ENCODE measurements at places on chromosomes 13 and 19.

GRCh38 chr19:30361721-30362120 lies 10.5 kb upstream of the ZNF536 start:
- no peak for DNase-seq

DNA sequence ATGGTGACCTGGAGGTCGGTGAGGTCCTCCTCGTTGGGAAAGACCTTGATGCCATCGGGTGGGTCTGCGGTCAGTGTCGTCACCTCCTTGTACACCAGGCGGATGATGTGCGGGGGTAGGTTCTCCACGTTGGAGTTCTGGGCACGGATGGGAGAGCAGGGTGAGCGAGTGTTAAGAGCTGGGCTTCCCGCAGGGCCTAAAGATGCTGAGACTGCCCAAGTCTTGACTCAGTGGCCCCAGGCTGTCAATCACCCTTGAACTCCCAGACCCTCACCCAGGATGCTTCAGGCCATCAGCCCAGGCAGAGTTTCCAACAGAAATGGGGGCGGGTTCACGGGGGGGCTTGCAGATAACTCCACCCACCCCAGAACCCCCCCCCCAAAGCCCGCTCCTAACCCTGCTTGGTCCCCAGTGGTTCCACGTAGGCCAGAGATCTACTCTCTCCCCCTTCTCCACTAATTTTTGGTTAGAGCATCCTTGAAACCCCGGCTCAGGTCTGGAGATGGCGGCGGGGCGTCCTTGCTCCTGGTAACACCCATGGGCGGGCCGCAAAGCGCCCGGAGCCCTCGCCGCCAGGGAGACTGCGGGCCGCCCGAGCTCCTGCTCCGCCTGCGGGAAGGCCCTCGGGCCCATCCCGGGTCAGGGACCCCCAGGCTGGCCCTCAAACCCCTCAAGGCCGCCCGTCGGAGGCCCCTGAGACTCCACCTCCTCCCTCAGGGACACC lies 600 bp downstream of the UBE2S start:
- no peak for DNase-seq

GRCh38 chr13:66222926-66223325 lies 1007.2 kb downstream of the PCDH9 start:
- DNase-seq, result no peak

DNA sequence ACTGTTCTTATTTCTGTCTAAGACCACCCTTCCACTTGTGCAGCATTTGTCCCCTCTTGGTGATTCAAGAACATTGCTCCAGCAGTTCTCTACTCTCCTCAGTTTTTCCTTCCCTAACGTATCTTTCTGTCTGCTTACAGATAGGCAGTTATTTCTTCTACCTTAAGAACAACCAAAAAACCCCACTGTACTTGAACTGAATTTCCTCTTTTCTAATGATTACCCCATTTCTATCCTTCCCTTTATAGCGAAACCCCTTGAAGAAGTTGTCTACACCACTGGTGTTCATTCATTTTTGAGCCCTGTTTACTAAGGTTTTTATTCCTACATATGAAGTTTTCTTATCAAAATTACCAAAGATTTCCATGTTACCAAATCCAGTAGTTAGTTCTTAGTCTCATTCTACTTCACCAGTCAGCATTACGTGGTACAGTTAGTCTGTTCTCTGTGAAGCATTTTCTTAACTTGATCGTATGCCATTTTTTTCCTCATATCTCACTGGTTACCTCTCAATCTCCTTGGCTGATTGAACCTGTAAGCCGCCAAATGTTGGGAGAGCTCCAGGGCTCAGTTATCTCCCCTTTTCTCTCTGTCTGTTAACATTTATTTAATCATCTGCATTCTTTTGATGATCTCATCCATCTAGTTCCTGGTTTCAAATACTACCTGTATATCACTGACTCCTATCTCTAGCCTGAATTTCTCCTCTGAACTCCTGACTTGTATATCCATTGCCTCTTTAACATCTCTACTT lies 9.0 kb downstream of the LSM14A start:
- no peak for DNase-seq
